ENCODE measurements at places on chromosomes 2 and 18. TPM values are rescaled to one million over a fixed set of nuclear protein-coding genes. Genes with fewer than 3 reads are reported as not detected.

EFEMP1 gene
- total RNA-seq = 188 TPM

LRP2 gene
- under 0.01 TPM for total RNA-seq

AQP4 gene
- total RNA-seq = 0.72 TPM

ERBB4 gene
- under 0.01 TPM for total RNA-seq

ACKR3 gene
- 14.7 TPM for total RNA-seq

FBXO15 gene
- total RNA-seq = not detected

DYSF gene
- 7.0 TPM for total RNA-seq

POTEI gene
- total RNA-seq = not detected

UGGT1 gene
- 59.3 TPM for total RNA-seq

NETO1 gene
- not detected for total RNA-seq

TWIST2 gene
- total RNA-seq = 8.5 TPM

PSMA8 gene
- not detected for total RNA-seq

MC5R gene
- total RNA-seq = not detected

LRRTM4 gene
- total RNA-seq = not detected

ALPG gene
- total RNA-seq = not detected

SULT1C4 gene
- total RNA-seq = 4.8 TPM

RTKN gene
- 53.7 TPM for total RNA-seq

SERPINB3 gene
- total RNA-seq = 33.7 TPM

GAD1 gene
- total RNA-seq = 4.9 TPM

TCF23 gene
- total RNA-seq = not detected

CCDC141 gene
- not detected for total RNA-seq

SLC5A7 gene
- total RNA-seq = not detected

FZD7 gene
- 0.85 TPM for total RNA-seq

BMP10 gene
- total RNA-seq = not detected

AGXT gene
- total RNA-seq = not detected

TRIM43 gene
- not detected for total RNA-seq

SERPINB2 gene
- 219 TPM for total RNA-seq

KCNG2 gene
- total RNA-seq = not detected

UGP2 gene
- total RNA-seq = 165 TPM

SLC4A3 gene
- total RNA-seq = 5.3 TPM

ACADL gene
- 0.48 TPM for total RNA-seq

GPR17 gene
- total RNA-seq = not detected

IGFBP5 gene
- 3.4 TPM for total RNA-seq

ZNF892 gene
- total RNA-seq = 7.2 TPM

MC4R gene
- not detected for total RNA-seq

UGT1A5 gene
- total RNA-seq = 0.24 TPM

SLC19A3 gene
- total RNA-seq = not detected

MYCN gene
- total RNA-seq = not detected

SPHKAP gene
- total RNA-seq = not detected

COBLL1 gene
- total RNA-seq = 6.7 TPM

ZNF396 gene
- total RNA-seq = 0.72 TPM

POTEJ gene
- total RNA-seq = not detected

CHRNG gene
- not detected for total RNA-seq

VWA3B gene
- not detected for total RNA-seq

HDLBP gene
- 681 TPM for total RNA-seq

TMEM163 gene
- 0.72 TPM for total RNA-seq

COL4A3 gene
- under 0.01 TPM for total RNA-seq

LOXL3 gene
- 1.4 TPM for total RNA-seq

GLI2 gene
- under 0.01 TPM for total RNA-seq

PIEZO2 gene
- total RNA-seq = 0.48 TPM

TFCP2L1 gene
- 18.5 TPM for total RNA-seq

MYOM1 gene
- 0.96 TPM for total RNA-seq

All from tracheal epithelial cell (primary cell).